Hippocampal formation (tissue), 2 donors: ENCODE measurements at places on chromosomes 13 and 19.

DNA sequence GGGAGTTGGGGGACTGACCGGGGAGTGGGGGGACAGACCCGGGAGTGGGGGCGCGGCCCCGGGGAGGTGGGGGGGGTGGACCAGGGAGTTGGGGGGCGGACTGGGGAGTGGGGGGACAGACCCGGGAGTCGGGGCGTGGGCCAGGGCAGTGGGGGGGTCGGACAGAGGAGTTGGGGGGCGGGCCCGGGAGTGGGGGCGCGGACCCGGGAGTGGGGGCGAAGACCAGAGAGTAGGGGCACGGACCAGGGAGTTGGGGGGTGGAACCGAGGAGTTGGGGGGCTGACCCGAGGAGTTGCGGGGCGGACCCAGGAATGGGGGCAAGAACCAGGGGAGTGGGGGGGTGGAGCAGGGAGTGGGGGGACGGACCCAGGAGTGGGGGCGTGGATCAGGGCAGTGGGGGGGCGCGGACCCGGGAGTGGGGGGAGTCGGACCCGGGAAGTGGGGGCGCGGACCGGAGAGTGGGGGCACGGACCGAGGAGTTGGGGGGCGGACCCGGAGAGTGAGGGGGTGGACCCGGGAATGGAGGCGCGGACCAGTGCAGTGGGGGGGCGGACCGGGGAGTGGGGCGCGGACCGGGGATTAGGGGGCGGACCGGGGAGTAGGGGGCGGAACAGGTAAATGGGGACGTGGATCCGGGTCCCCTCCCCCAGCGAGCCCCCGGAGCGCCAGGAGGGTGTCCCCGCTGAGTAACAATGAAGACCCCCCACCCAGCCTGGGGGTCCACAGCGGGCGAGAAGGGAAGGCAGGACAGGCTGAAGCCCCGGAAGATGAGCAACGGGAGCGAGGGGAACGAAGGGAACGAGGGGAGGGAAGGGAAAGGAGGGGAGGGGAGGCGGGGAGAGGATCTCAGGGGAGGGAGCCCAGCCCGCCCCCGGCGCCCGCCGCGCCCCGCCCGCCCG is 589 bp downstream of the R3HDM4 start:
- no peak for DNase-seq

DNA sequence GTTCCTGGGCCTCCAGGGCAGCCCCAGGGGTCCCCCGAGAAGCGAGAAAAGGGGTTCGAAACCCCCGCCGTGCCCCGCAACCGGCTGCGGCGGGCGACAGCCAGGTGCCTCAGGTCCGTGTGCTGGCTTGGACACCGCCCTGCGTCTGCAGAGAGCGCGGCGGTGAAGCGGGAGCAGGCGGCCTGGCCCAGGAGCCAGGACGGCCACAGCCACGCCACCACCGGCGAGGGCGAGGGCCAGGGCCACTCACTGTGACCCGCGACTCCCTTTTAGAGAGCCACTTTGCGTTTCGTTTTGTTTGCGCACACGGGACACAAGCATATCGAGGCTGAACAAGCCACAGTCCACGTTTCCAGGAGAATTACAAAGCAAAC is 110.4 kb downstream of the CRYL1 start:
- DNase-seq, result no peak

- DNase-seq, result no peak
Observed at GRCh38 chr13:58879114-58879513, 1247.6 kb downstream of the PCDH17 start.

- no peak for DNase-seq
Observed at GRCh38 chr13:51771418-51772104, 32.4 kb downstream of the DHRS12 start.

DNA sequence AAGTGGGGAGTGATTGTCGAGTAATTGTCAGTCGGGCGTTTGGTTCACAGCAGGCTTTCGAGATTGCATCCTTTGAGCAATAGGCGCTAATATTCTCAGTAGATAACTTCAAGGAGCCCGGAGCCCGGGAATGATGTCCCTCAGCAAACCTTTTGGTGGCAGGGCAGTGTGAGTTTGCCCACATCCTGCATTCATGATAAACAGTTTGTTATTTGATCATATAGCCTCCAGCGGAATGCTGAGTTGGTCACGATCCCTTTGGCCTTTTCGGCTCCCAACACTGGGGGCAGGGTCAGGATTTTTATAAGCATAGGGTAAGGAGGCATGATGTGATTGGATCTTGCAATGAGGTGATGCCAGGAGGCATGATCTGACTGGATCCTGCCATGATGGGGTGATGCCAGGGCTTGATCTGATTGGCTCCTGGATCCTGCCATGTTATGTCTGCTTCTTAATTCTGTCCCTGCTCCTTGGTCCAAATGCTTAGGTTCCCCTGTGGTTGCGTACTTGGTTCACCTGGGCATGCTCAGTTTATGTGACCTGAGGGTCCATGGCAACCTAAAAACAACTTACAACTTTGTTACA is 38.2 kb upstream of the IGSF23 start:
- DNase-seq, result no peak

GRCh38 chr13:95154413-95154886 is 146.8 kb downstream of the ABCC4 start:
- DNase-seq, result no peak

GRCh38 chr19:45667620-45668341 is at the start of gene GIPR:
Gene GIPR (plus strand): TSS chr19:45668221. CDS start chr19:45669521, 1,300 bp downstream.
- DNase-seq, result peak; percentile 45

GRCh38 chr19:3753631-3754410 is 7.7 kb downstream of the APBA3 start:
- DNase-seq, result no peak

DNA sequence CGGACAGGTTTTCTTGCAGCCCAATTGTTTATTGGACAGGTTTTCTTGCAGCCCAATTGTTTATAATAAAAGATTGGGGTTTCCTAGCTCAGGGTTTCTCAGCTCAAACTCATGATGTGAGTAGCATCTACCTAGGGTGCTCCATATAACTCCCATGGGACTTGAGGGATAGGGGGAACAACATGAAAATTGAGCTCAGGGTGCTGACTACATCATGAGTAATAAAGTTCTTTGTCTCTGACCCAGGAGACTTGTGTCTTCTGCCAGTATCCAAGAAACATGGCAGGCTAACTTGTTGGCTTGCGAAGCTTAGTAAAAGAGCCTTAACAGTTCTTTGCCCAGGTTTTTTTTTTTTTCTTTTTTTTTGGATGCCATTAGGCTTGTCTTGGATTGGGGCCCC is 59.2 kb upstream of the MYCBP2 start:
- no peak for DNase-seq

GRCh38 chr19:35267818-35268535 is 785 bp upstream of the USF2 start:
- peak; percentile 72 for DNase-seq

GRCh38 chr13:86355301-86355700 is 556.1 kb upstream of the SLITRK6 start:
- DNase-seq, result no peak

GRCh38 chr13:97257800-97258799 is 36.0 kb downstream of the MBNL2 start:
- no peak for DNase-seq

DNA sequence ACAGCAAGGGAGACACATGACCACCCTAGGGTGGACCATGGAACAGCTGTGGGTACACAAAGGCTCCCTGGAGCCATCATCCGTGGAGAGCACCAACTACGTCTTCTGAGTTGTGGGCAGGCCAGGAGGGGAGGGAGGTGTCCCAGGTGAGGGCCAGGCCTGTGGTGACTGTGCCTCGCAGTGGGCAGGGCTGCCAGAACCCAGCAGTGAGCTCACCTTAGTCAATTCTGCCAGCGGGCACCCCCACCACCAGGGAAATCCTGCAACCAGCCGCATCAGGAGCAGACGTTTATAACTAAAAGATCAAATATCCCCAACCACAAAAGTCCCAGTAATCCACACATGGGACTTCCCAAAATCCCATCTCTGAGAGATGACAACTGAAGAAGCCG is 19.6 kb downstream of the ELL start:
- DNase-seq, result no peak

GRCh38 chr19:13778398-13778797 is 4.1 kb downstream of the C19orf53 start:
- no peak for DNase-seq

GRCh38 chr13:113096745-113097305 is 8.8 kb upstream of the F7 start:
- DNase-seq, result no peak

- no peak for DNase-seq
Observed at GRCh38 chr19:31715249-31715945, 366.2 kb upstream of the TSHZ3 start.

- DNase-seq, result no peak
Observed at GRCh38 chr13:26561651-26562511, 4.4 kb downstream of the WASF3 start.

GRCh38 chr19:41324921-41325639 is 15.1 kb downstream of the CCDC97 start:
- DNase-seq, result no peak

GRCh38 chr13:97976610-97977521 is 23.4 kb downstream of the IPO5 start:
- no peak for DNase-seq

GRCh38 chr13:51153527-51153926 is 42.5 kb upstream of the C13orf42 start:
- DNase-seq, result no peak

DNA sequence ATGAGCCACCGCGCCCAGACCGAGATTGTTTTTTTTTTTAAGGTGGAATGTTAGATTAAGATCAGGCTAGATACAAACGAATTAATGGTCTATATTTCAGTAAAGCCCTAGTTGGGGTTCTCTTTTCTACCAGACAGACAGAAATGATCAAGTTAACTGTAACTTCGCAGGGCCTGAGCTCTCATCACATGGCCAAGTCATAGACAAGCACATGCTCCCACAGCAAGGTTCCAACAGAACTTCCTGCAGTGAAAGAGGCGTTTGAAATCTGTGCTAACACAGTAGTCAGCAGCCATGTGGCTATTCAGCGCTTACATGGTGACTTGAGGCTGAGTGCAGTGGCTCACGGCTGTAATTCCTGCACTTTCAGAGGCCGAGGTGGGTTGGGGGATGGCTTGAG is 34.7 kb upstream of the SEMA6B start:
- no peak for DNase-seq

DNA sequence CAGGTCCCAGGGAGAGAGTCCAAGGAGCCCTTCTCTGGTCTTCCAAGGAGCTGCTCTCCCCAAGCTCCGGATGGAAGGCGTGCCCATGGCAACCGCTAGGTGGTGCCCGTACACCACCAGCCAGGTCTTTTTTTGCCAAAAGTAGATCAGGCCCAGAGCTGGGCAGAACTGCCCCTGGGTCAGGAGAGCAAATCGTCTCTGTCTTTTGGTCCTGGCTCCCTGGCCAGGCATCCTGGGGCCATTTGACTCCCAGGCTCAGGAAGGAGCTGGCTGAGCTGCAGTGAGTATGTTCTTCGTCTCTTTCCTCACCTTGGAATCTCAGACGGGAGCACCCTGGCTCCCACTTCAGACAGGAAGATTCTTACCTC is 24.6 kb upstream of the BCL3 start:
- peak; percentile 41 for DNase-seq

- no peak for DNase-seq
Observed at GRCh38 chr19:19774354-19775033, 41.6 kb upstream of the ZNF14 start.

DNA sequence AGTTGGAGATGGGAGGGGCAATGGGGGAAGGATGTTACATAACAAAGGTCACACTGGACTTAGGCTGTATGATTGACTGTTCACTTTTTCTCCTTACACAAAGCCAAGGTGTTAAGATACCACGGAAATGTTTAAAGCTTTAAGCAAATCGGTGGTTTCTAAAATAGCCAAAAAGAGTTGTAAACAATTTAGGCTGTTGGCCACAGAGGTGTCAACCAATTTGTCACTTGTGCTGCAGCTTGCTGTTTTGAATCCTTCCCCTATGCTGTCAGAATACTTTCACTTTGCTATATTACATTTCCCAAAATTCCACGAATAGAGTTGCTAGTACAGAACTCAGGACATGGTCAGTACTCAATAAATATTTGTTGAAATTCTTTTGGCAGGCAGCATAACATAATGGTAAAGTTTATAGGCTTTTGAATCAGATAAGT is 149.3 kb downstream of the VWA8 start:
- no peak for DNase-seq

DNA sequence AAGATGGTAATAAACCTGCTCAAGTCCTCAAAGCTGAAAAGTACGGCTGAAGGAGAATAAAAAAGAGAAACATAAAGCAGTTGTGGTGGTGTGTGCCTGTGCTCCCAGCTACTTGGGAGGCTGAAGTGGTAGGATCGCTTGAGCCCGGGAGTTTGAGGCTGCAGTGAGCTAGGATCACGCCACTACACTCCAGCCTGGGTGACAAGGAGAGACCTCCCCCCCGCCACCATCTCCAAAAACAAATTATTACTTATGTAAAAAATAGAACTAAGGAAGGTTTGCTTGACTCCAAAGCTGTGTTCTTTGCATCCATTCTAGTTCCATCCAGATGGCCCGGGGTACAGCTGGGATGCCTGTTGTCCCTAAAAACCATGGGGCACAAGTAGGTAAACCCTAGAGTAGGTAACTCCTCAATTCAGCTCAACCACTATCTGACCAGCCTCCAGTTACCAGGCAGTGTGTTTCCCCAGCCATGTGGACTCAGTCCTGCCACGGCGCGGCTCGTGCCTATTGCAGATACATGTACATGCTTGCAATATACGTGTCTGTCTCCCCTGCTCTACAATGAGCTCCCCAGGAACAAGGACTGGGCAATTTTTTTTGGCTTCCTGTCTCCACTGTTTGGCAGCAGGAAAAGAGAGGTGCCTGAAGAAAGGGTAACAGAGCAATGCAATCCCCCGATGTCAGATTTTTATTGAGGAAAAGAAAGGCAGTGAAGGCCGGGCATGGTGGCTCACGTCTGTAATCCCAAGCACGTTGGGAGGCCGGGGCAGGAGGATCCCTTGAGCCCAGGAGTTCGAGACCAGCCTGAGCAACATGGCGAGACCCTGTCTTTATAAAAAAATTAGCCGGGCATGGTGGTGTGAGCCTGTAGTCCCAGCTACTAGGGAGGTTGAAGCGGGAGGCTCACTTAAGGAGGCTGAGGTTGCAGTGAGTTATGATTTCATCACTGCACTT is 101.3 kb downstream of the GNG7 start:
- DNase-seq, result no peak

DNA sequence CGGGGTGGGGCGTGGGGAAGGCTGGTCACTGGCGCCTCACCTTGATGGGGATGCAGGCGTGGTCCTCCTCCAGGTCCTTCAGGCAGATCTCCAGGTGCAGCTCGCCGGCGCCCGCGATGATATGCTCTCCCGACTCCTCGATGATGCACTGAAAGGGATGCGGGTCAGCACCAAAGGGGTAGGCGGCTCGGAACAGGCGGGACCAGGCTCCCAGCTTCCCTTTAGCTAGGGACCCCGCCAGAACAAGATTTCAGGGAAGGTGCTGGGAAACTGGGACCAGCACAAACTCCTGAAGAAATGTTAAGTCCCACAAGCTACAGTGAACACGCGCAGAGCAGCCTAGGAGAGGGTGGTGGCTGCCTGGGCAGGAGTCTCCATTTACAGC is 6.0 kb downstream of the EEF2 start:
- DNase-seq, result no peak

DNA sequence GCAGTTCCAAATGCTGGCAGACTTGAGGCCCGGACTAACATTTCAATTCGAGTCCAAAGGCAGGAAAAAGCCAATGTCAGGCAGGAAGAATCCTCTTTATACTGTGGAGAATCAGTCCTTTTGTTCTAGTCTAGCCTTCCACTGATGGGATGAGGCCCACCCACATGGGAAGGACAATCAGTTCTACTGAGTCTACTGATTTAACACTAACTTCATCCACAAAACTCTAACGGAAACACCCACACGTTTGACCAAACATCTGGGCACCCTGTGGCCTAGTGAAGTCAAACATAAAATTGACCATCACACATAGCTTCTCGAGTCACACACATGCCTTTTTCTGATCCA is 100.3 kb downstream of the UBL3 start:
- no peak for DNase-seq
